ENCODE measurements at places on chromosomes 11 and 22. TPM values are rescaled to one million over a fixed set of nuclear protein-coding genes. Genes with fewer than 3 reads are reported as not detected.

The DEFB131B gene
- not detected for total RNA-seq

The RTCB gene
- 123 TPM for total RNA-seq

The OR52H1 gene
- not detected for total RNA-seq

The BSX gene
- not detected for total RNA-seq

The CCDC73 gene
- total RNA-seq, result not detected

The PGR gene
- 2.8 TPM for total RNA-seq

The RTN4R gene
- 4.0 TPM for total RNA-seq

The LMO1 gene
- not detected for total RNA-seq

The PAX6 gene
- not detected for total RNA-seq

The SCGB2A2 gene
- total RNA-seq, result not detected

The KRTAP5-3 gene
- not detected for total RNA-seq

The VWA5A gene
- 14.5 TPM for total RNA-seq

The MYO7A gene
- total RNA-seq, result not detected

The GLYAT gene
- not detected for total RNA-seq

The MIOX gene
- not detected for total RNA-seq

The CCT8L2 gene
- not detected for total RNA-seq

The PRAME gene
- total RNA-seq, result not detected

The GSTT2 gene
- 1.2 TPM for total RNA-seq

The GAB4 gene
- not detected for total RNA-seq

The OR56B1 gene
- total RNA-seq, result not detected

The BCO2 gene
- total RNA-seq, result 7.1 TPM

The BIK gene
- total RNA-seq, result not detected

The TPBGL gene
- total RNA-seq, result not detected
